ENCODE measurements at places on chromosomes 1 and 21.

- DNase-seq, result no peak
Measured at GRCh38 chr1:106564192-106564591, 492.3 kb upstream of the PRMT6 start.

DNA sequence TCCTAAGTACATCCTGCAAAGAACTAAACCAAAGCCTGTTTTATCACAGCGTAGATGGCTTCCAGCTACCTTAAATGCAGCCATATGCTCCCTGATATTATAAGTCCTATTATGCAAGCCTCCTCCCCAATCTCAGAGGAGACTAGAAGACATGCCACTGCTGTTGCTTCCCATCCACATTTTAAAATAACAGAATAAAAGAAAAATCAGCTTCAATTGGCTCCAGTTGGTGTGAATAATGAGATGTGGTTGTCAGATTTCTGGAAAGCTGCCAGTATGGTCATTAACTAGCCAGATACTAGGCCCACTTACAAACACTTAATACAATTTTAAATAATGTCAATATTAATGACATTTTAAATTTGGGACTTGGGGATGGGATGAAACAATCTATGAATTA, 25.7 kb downstream of the WARS2 start:
- no peak for DNase-seq

DNA sequence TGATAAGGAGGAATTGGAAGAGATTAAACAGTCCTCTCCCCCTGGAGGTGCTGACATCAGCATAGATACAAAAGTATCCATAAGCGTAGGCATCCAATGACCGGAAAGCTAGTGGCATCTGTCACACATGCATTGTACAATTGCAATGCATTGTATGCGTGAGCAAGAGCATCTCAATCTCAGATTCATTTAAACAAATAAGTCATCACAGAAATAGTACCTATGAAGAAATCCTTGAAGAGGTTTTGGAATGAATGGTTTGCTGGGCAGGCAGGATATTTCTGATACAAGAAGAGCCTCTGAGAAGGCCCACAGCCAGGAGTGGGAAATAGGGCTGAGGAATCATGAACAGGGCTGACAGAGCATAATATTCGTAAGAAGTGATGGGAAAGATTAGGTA, 88.9 kb upstream of the ABCD3 start:
- no peak for DNase-seq

- no peak for DNase-seq
Measured at GRCh38 chr21:40139636-40140035, 272.4 kb downstream of the PCP4 start.

- no peak for DNase-seq
Measured at GRCh38 chr1:167499664-167500101, 18.6 kb downstream of the CD247 start.

GRCh38 chr1:154502744-154503115, 518 bp upstream of the SHE start:
- DNase-seq, result no peak

- no peak for DNase-seq
Measured at GRCh38 chr1:12615865-12616708, 1.9 kb downstream of the DHRS3 start.

GRCh38 chr21:41611966-41612606, 104.1 kb upstream of the TMPRSS2 start:
- no peak for DNase-seq

DNA sequence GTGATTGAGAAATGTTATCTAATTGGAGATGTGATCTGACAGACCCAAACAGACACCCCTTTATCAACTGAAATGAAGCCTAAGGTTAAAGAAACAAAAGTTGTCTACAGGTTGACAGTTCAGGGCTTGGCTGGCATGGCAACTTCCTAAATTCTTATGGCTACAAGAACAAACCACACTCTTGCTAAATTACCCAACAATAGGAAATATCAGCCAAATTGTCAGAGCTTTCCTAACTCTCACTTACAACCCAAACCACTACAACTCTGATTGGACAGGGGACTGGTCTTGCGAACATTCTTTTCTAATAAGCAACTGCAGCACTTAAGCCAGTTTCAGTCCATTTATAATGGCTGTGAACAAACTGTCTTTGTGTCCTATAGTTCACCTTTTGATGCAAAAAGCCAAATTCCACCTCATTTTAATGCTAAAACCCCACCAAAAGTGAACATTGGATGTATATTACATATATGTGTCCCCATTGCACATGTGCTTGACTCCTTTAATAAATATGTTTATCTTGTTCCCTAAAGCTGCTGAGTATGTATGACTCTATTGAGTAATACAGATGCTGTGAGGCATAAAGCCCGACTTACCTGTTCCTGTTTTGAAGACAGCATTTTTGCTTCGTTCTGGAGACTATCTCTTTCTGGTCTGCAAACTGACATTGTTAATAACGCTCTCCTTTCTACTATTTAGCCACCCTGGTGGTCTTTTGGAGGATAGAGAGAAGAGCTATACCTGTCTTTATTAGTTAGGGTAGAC, 101.3 kb upstream of the HMCN1 start:
- DNase-seq, result peak; percentile 24

DNA sequence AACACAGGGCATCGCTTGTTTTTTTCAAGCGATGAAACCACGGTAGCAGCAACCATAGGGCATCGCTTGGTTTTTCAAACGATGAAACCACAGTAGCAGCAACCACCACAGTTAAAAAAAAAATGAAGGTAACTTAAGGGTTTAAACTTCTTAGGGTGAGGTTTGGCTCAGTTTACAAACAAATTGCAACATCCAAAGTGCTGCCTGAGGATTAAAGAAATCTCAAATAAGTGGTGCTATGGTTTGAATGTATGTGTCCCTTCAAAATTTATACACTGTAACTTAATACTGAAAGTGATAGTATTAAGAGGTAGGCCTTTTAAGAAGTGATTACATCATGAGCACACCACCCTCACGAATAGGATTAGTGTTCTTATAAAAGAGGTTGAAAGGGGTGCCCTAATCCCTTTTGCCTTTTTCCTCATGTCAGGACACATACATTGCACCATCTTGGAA, 6.4 kb upstream of the GBP5 start:
- no peak for DNase-seq

DNA sequence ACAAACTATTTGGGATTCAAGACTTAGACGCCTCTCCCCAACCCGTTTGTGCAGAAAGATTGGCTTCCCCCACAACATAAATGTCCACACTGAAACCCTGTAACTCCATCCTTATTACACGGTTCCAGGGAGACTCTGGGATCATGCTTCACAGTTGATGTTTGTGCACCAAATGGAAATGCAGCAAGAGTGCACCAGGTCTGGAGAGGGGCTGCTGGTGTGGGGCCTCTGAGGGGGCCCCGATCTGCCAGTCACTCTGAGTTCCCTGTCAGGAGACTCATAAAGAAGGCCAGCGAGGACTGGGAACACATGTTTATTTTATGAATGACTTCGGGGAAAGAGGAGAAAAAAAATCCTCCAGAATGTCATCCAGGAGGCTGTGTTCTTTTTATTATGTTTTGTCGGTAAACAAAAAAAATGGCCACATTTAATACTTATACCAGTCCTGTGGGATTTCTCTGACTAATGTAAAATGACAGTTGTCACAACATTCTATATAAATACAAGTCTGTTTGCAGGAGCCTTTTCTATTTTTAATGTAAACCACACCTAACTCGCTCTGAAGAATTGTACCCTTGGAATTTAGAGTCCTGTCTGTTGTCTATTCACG, 439.1 kb upstream of the VAMP3 start:
- DNase-seq, result no peak

DNA sequence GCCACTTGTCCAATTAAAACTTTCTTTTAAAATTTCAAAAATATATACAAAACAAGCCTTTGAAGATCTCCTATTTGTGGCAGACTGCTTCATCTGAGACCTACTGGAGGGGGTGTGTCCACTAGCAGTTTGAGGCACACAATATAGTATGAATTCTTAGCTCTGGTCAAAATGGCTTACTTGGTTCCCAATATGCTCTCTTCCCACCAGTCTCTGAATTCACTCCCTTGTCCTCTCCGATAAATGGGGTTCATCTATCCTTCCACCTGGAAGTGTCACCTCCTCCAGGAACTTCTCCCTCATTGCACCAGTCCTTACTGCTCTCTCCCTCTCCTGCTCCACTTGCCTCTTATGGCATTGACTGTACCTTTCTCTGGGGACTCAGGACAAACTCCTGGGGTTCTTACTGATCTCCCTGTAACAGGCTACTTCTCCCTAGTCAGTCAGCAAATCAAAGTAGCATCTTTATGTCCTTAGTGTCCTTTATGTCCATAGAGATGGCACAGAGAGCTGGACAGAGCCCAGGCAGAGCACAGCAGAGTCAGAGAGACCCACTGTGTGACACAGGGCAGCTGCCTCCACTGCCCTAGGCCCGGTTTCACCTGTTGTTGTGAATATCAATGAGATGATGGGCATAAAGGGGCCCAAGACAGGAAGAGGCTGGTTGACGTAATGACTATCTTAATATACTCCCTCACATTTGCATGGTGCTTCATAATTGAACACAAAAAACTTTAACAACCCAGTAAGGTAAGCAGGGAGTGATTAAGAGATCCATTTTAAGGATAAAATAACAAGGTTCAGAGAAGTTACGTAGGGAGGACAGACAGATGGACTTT, 3.6 kb downstream of the ASAP3 start:
- DNase-seq, result no peak

DNA sequence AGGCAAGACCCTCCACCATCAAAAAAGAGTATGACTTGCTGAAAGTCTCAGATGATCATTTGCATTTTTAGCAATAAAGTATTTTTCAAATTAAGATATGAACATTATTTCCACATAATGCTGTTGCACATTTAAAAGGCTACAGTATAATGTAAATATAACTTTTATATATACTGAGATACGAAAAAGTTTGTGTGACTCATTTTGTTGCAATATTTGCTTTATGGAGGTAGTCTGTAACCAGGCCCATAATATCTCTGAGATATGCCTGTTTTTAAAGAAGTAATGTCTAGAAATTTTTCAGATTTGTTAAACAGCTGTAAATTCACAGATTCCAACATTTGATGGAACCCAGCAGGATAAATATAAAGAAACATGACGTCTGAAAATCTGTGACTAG, 86.7 kb downstream of the MAN1A2 start:
- DNase-seq, result no peak

- DNase-seq, result no peak
Measured at GRCh38 chr1:169163059-169163458, 56.6 kb downstream of the ATP1B1 start.

- DNase-seq, result no peak
Measured at GRCh38 chr1:116558140-116558549, 12.7 kb downstream of the CD58 start.

DNA sequence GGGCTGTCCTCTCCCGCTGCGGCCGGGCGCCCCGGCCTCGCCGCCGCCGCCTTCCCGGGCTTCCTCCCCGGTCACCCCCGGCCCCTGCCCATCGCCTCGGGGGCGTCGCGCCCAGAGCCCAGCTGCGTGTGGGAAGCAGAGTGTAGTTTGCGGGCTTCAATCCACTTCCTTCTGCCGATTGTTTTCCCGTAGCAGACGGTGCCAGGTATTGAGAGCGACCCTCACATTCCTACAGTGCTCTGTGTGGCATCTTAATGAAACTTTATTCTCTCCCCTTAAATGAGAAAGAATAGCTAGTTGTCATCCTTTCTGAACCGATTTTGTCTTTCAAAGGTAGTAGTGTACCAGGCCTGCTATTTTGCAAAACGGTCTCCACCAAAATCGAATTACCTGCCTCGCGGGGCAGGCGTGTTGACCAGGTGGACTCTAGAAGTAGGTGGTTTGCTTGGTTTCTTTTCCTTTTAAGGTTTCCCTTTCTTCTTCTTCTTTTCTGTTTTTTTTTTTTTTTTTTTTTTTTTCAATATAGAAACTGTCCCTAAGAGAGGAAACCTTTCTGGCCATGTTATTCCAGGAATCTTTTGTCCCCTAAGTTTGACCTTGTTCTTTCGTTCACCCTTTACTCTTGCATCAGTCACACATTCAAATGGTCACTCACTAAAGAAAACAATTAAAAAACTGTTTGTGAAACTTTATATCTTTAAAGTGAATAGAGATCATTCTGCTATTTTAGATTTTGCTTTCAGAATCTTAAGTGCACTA, 881 bp downstream of the USP25 start:
- no peak for DNase-seq

GRCh38 chr1:229897501-229897900, 169.5 kb upstream of the GALNT2 start:
- DNase-seq, result no peak

- DNase-seq, result no peak
Measured at GRCh38 chr1:224644553-224645154, 28.5 kb downstream of the CNIH3 start.

DNA sequence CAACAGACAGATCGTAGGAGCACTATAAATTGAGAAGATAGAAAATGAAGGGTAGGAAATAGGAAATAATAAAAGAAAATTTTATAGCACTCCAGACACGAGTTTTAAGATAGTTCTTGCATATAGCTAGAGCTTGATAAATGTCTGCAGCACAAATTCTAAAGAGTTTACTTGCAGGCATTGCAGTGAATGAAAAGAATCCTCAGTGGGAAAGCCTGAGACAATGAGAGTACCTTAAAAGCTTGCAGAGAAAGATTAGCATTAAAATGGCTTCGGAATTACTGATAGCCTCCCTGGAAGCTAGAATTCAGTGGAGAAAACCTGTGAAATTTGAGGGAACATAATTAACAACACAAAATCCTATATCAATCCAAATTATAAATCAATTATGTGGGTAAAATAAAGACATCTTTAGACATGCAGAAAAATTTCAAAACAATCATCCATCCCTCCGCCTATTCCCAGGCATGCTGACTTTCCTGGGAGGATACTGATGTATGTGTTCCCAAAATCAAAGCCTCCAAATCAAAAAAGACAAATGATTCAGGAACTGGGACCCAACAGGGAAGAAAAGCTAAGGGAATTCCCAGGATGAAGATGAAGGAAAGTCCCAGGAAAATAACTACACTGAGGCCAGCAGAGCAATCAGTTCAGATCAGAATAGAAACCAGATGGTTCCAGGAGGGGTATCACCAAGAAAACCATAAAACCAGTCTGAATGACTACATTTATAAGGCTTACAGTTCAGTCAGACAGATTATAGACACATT, 305.9 kb upstream of the USP25 start:
- DNase-seq, result no peak

DNA sequence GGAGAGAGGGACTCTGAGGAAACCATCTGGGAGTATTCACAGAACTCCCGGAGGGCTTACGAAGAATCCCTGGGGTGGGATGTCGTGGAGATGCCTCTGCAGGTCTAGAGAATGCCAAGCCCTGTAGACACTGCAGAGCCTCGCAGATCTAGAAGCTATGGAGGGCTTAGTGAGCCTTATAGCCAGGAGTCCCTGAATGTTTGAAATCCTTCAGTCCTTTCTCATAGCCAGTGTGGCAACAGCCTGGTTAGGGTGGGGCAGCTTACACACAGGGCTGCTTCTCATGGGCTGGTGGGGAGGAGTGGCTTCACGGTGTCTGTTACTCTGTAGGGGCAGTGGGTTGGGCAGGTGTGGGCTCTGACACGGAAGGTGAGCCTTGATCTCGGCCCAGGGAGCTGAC, 44.2 kb upstream of the KDM4A start:
- DNase-seq, result no peak

GRCh38 chr21:35338881-35339632, 290.0 kb upstream of the RUNX1 start:
- no peak for DNase-seq
